Fibroblast of skin of right biceps (primary cell): ENCODE measurements at places on chromosomes 1 and 21.

DNA sequence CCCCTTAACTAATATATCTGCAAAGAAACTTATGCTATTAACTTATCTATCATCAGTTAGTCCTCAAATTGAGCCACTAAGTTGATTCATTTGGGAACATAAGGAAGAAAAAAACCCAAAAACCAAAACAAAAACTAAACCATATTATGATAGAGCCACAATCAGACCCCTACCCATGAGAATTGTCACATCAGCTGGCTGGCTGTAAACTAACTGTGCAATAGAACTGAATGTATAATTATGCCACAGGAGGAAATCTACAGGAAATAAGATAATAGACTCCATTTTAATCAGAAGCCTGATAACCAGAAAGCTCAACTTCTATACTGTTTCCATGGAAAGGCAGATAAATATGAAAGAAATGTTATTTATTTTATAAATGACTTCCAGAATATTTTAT is 110.0 kb downstream of the RGL1 start:
- no peak for DNase-seq

DNA sequence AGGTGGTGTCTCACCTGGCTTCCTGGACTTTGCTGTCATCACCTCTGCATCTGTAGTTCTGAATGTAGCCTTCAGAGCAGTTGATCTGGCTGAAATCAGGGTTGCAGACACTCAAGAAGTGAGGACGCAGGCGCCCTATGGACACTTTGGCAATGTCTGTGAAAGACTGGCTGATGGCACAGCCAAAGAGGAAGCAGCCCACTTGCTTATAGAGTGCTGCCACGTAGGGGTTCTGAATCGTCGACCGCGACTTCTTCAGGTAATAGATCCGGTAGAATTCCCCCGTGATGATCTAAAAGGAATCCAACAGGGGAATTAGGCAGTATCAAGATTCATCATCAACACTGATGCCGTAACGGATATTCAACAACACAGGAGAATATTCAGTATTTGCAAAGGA is 55.1 kb downstream of the PLPP3 start:
- no peak for DNase-seq

DNA sequence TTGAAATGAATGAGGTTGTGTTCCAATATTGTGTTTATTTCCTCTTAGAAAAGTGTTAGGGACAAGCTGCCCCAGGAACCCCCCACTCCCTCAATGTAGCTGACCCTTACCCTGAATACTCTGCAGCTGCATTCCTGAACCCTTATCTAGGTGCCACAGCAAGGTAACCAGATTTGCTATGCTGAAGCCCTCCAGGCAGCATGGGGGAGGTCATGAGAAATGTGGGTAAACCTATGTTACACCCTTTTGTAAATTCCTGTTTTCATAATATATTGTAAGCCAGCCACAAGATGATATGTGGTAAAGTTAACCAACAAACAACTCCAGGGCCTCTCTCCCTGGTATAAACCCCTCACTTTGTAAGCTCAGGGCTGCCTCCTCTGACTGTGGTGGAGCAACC is 27.8 kb upstream of the CLDN8 start:
- DNase-seq: no peak

GRCh38 chr1:161364332-161364731 is 3.3 kb downstream of the CFAP126 start:
- DNase-seq: no peak

- peak; percentile 93 for DNase-seq
These were observed 135.5 kb downstream of the TGFB2 start for GRCh38 chr1:218480588-218481099.

DNA sequence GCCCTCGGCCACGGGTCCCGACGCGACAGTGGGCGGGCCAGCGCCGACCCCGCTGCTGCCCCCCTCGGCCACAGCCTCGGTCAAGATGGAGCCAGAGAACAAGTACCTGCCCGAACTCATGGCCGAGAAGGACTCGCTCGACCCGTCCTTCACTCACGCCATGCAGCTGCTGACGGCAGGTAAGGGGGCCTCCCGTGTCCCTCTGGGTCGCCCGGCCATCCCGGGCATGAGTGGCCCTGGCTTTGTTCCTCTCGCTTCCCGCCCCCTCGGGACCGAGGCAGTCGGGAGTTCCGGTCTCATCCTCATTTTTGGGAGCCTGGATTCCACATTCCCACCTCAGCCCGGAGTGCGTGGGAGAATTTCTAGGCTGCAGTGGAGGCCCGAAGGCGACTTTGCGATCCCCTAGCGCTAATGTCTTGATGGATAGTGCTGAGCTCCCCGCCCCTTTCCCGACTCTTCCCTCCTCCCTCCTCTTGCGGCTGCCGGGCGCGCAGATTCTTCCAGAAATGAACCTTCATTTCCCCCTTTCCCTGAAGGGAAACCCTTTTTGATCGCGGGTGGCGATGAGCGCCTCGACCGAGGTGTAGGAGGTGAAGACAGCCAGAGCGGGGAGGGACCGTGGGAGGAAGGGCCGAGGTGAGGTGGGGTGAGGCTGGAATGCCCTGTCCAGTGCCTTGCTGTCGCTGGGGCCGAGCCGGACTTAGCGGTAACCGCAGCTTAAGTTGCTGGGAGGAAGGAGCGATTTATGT is 705 bp downstream of the KHDRBS1 start:
- peak; percentile 57 for DNase-seq

GRCh38 chr21:43866659-43867331 is 1.8 kb downstream of the AGPAT3 start:
- DNase-seq: no peak

- DNase-seq: no peak
These were observed 8.9 kb upstream of the KCNE1 start for GRCh38 chr21:34520764-34521508.

DNA sequence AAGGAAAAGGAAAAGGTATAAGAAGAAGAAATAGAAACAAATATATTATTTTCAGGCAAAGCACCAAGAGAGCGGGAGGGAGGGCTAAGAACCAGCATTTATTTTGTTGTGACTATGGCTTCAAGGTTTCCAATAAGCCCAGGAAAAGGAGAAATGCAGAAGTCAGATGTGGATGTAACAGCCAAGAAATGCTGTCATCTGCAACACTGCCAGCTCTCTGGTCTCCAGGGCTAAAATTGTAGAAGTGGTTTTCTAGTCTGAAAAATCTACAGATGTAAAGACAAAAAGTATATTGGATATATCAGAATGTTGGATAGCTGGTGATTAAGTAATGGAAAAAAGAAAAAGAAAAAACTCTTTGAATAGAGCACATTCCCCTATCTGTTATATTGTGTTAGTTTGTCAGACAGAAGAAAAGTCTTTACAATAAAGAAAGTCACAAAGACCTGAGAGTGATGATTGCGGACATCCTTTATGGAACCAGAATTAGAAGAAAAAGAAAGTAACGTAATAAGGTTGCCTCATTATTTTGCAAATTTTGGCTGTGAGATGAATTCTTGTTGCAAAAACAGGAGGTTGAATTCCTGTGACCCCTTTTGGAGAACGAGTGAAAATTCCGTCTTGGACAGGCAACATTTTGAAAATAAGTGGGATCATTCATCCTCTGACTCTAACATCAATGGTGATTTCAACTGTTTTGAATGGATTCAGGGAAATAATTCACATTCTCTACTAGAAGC is 938.1 kb downstream of the TTLL7 start:
- DNase-seq: no peak

- no peak for DNase-seq
These were observed 109.8 kb downstream of the PLPPR4 start for GRCh38 chr1:99374109-99374508.

DNA sequence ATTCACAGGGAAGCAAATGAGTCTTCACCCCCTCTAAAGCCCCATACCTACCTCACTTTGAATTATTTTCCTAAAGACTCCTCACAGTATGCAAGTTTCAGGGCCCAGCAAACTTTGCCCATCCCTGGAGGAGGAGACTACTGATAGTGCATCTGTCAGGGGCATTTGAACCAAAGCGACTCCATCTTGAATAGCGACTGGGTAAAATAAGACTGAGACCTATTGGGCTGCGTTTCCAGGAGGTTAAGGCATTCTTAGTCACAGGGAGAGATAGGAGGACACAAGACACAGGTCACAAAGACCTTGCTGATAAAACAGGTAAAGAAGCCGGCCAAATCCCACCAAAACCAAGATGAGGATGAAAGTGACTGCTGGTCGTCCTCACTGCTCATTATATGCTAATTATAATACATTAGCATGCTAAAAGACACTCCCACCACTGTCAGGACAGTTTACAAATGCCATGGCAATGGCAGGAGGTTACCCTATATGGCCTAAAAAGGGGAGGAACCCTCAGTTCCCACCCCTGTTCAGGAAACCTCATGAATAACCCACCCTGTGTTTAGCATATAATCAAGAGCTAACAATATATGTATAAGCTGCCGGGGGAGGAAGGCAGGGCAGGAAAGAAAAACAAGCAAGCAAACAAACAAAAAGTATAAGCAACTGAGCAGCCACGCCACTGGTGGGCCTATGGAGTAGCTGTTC is 3.3 kb upstream of the PKNOX1 start:
- no peak for DNase-seq

- DNase-seq: no peak
These were observed 46.5 kb downstream of the NENF start for GRCh38 chr1:212479188-212479587.

GRCh38 chr1:8663090-8663802 is 154.2 kb downstream of the RERE start:
- peak; percentile 29 for DNase-seq

GRCh38 chr21:17660862-17661261 is 48.2 kb upstream of the BTG3 start:
- DNase-seq: no peak

- no peak for DNase-seq
These were observed 885.7 kb downstream of the PLA2G4A start for GRCh38 chr1:187714470-187714869.

GRCh38 chr1:28078680-28079626 is 9.5 kb downstream of the EYA3 start:
- peak; percentile 81 for DNase-seq

DNA sequence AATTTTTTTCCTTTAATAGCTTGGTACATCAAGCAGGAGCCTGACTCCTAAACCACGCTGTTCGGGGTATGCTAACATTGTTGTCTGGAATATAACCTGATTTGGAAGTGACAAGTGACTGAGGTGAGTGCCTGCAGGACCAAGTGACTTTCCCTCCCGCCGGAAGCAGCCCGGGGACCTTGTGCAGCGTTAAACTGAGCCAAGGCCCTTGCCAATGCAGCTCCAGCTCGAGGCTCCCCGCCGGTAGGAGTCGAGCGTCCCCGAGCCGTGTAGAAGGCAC is 716 bp upstream of the MTARC1 start:
- DNase-seq: no peak

DNA sequence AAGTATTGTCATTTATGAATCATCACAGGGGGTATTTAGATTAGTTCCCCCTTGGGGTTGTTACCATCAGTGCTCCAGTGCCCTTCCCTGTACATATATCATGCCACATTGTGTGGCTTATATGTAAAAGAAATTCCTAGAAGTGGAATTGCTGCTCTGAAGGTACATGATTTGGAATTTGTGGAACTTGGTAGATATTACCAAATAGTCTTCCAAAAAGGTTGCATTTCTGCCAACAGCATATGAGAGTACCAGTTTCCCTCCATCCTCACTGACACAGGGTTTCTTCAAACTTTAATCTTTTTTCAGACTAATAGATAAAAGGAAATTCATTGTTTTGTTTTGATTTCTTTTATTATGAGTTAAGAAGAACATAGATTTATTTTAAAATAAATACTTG is 41.3 kb downstream of the AKNAD1 start:
- no peak for DNase-seq
